ENCODE measurements at places on chromosomes 4 and X.

- DNase-seq, result no peak
Measured at GRCh38 chrX:132689612-132690563, 201.1 kb upstream of the MBNL3 start.

DNA sequence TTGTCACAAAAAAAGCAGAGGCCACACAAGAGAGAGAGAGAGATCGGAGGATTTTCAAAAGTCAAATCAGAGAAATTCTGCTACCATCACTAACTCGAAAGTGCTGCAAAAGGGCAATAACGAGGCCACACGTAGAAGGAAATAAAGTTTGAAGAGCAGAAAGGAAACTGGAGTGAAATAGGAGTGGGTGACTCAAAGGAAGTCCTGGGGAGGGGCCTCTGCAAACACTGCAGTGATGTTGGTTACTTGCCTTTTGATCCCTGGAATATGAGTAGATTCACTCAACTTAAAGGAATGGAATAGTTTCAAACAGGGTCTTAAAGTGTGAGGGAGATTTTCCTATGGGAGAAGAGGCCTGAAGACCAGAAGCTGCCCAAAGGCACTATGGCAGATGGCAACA lies 663.4 kb upstream of the LCORL start:
- DNase-seq, result no peak

DNA sequence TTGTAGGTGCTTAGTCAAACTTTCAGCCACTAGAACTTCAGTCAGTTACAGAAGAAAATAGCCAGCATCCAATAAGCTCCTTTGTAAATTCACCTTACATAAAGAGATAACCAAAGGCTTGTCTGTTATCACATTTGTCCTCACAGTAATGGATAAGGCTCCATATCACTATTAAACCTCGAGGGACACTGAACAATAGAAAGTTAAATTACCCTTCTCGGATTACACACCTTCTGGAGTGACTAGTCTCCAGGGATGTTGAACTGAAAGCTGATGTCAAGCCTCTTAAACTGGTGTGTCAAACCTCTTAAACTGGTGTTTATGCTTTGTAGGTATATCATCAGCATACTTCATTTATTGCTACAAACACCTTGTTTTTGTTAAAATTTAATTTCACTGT lies 639.0 kb downstream of the CENPC start:
- peak; percentile 69 for DNase-seq

DNA sequence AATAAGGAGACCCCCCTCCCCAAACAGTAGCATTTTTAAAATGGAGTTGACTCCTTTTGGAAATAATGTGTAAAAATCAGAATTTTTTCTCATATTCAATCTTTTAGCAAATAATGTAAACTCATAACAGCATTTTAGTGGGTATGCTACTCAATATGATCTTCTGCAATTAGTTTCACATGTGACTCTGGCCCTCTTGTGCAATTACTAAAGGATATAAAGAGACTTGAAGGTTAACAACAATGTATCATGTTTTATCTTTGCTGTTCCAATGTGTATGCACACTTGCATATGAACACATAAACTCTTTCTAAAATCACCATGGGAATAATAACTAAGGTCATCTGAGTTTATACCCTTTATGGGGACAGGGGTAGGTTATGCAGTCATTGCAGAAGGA lies 39.9 kb upstream of the RXFP1 start:
- no peak for DNase-seq

DNA sequence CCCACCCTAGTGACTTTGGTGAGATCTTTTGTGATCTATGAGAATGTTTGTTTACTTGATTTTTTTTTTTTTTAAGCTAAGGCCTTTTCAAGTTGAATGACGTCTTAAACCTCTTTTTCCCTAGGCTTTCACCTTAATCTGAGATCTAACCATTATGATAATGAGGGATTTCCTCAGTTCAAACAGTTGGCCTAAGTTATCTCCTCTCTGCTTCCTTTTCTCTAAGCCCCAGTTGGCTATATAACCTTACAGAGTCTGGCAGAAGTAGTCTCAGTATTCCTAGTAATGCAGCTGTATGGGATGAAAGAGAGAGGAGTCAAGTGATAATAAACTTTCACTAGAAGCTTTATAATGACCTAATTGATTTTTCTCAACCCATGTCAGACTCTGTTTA lies 99.0 kb downstream of the STIM2 start:
- no peak for DNase-seq

- no peak for DNase-seq
Measured at GRCh38 chrX:112664924-112665323, 14.8 kb downstream of the LHFPL1 start.
